ENCODE measurements at places on chromosomes 11 and 22.

DNA sequence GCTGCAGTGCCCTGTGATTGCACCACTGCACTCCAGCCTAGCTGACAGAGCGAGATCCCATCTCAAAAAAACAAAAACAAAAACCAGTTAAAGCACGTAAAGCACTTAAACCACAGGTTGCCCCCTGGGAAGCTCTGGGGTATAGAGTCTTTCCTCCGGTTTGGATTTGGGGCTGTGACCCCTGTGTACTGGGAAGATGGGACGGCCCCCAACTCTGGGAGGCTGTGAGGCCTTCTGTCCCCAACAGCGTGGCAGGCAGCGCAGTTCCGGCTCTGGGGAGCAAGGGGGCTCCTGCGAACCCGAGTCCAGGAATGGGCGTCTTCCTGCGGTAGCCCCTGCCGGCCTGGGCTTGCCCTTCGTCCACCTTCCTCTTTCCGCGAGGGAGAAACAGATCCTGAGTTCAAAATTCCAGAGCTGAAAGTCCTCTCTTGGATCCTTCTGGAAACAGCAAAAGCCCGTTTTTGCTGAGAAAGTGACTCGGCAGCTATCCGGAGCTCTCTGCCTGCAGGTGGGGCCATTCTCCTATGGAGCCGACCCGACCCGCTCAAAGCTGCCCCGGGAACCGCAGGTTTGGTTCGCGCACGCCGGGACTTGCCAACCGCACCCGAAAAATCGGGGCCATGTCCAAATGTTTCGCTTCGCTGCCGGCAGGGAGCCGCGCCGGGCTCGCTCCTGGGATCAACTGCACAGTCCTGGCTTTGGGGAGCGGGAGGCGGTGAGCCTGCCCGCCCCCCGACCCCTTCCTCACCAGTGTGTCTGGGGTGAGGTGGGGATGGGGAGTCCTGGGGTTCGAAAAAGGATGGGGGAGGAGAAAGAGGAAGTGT lies 36.3 kb upstream of the POLA2 start:
- DNase-seq: no peak

GRCh38 chr22:39666926-39667325 lies 96.4 kb downstream of the CACNA1I start:
- no peak for DNase-seq

- no peak for DNase-seq
Measured at GRCh38 chr22:47474464-47474863, 712.0 kb downstream of the TBC1D22A start.

GRCh38 chr22:17140826-17141766 lies 18.0 kb downstream of the HDHD5 start:
- no peak for DNase-seq

GRCh38 chr11:5369789-5370188 lies 13.8 kb upstream of the OR51M1 start:
- DNase-seq: no peak

- DNase-seq: no peak
Measured at GRCh38 chr11:35764417-35764816, 101.8 kb downstream of the TRIM44 start.

DNA sequence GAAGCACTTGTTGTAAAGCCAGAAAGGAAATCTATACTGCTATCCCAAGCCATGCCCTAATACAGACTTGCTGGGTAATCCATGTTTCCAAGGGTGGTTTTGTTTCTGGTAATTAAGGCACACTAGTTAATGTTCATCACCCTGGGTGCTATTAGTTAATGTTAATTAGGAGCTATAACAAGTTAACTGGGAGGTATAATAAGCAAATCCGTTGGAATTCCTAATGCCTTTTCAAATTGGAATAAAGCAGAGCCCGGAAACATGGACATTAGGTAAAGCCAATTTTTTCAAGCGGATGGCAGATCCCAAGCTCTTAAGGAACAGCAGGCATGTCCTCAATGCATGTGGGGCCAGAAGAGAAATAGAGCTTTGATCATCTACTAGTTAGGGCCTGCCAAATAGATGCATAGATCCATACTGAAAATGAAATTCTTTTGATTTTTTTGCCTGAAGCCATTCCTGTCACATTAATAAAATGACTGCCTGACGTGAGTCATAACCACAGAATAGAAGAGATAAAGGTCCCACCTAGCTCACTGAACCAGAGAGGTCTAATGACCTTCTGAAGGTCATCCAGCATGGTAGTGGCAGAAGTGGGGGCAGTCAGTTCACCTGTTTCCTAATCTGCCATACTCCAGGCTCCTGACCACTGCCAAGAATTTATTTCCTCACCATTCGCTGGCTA lies 28.5 kb upstream of the CCDC34 start:
- no peak for DNase-seq

- DNase-seq: no peak
Measured at GRCh38 chr11:44978274-44978960, 27.7 kb upstream of the TP53I11 start.

- DNase-seq: no peak
Measured at GRCh38 chr11:2687223-2687530, 12.6 kb downstream of the KCNQ1OT1 start.

- DNase-seq: no peak
Measured at GRCh38 chr22:36358533-36359469, 29.0 kb downstream of the MYH9 start.

DNA sequence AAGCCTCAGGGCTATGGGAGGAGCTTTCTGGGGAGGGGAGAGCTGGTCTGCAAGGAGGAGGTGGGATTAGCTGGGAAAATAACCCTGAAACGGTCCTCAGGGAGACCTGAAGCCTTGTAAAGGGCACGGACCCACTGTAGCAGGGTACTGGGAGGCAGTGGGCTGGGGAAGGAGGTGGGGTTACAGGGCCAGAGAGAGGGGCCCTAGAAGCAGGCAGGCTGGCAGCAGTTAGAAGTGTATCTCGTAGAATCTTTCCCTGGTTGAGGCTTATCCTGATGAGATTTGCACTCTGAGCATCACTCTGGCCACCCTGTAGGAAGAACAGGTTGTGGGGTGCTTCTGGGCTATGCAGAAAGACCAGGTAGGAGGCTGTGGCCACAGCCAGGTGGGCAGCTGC lies 29.6 kb downstream of the FBLN1 start:
- DNase-seq: no peak

DNA sequence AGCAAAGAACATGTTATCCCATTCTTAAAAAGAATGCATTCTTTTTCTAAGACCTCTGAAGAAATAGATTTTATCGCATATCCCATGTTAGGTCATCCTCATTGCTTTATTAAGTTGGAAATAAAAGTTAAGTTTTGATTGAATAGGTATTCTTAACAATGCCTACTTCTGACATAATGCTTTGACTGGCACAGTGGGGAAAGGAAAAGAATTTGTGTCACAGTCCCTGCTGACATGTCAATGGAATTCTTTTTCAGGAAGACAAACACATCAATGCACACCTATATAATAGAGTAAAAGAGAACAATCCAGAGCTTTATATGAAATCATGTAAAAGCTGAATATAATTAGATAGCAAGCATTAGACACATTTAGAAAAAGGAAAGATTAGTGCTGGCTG lies 105.7 kb downstream of the DBX1 start:
- DNase-seq: no peak

- DNase-seq: no peak
Measured at GRCh38 chr11:117045196-117045595, 53.0 kb downstream of the SIK3 start.

DNA sequence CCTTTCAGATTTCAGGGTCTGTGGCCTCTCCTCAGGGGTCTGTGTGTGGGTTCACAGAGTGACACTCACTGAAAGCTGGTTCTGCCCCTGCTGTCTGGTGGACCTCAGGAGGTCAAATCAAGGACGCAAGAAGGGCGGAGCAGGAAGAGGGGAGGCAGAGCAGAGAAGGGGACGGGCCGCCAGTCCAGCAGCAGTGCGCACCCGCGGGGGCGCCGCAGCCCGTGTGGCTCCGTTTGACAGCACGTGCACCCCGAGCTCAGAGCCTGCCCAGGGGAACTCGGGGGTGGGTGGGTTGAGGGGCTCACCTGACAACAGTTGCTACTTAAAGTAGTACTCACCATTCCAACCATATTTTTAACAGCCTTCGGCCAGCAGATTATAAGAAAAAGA lies 71.4 kb upstream of the PITPNB start:
- DNase-seq: no peak

DNA sequence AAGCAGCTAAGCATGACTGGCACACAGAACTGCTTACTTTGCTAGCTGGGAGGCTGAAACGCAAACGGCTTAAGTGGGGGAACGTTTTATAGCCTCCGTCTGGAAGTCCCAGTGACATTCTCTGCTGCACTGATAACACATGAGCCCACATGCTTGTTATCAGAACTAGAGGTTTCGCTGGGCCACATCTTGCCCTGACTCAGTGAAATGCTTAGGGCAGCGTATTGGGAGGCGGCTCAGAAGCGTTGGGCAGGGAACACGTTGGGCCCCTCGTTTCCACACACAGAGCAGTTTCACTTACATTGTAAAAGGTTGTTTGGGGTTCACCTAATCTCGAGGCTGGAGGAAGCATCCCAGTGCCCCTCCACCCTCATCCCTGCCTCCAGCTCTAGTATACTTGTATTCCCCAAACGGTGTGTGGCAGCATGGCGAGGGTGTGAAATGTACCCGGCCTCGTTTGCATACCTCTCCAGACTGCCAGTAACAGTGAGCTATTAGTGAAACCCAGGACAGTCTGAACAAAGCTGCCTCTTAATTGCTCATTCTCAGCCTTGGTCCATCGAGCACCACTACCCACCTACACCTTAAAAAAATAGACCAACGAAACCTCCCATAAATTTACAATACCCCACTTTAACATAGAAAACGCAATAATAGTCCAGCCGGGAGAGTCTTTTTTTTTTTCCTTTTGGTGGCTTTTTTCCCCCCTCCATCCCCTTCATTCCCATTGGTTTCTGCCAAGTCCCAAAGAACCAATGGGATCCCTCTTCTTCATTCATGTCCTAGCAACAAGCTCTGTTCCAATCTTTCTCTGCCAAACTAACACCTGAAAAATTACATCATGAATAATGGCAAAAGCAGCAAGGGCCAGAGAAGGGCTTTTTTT lies 218.8 kb upstream of the SORL1-AS1 start:
- DNase-seq: no peak

DNA sequence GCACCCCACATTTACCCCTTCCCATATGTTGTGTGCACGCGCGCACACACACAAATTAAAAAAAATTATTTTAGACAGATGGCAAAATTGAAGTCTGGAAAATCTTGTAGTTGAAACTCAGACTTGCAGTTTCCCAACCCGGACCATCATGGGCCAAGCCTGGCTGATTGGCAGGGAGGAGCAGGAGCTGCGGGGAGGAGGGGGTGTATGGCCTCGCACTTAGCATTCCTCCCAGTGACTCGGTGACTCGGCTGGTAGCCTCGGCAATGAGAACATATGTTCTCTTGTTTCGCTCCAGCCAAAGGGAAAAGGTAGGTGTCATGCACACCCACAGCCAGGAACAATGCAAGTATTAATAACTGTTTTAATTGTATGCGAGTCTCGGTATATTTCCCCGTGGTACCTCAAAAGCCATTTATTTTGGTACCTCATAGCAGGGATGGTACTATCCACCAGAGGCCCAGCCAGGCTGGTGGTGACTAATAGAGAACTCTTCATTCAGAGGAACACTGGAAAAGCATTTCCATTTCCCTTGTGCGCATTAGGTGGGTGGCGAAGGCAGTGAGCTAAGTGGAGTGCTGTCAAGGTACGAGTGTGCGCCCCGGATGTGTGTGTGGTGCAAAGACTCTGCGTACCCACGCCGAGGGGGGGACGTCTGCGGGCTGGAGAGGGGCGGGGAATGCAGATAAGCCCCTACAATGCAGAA lies 92.5 kb downstream of the DSCAML1 start:
- no peak for DNase-seq

GRCh38 chr11:28384418-28384817 lies 276.2 kb downstream of the METTL15 start:
- DNase-seq: no peak

DNA sequence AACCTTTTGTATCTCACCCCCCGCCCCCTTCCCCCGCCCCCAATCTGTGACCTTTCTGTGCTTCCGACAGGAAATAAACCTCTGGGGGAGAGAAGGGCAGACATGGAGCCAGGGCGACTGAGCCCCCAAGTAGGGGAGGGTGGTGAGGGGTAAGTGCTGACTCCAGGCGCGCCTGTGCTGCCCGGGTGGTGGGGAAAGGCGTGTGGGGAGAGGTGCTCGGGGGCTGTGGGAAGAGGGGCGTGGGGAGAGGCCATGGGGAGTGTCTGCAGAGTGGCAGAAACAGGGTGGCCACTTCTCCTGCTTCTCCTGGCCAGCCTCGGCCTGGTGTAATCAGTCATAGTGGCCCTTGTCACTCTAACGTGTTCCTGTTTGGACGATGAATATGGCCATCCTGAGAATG lies 8.0 kb downstream of the SLC16A8 start:
- DNase-seq: no peak

GRCh38 chr22:47174096-47174495 lies 411.6 kb downstream of the TBC1D22A start:
- DNase-seq: no peak

- no peak for DNase-seq
Measured at GRCh38 chr11:20162824-20163782, 2.8 kb upstream of the DBX1 start.

DNA sequence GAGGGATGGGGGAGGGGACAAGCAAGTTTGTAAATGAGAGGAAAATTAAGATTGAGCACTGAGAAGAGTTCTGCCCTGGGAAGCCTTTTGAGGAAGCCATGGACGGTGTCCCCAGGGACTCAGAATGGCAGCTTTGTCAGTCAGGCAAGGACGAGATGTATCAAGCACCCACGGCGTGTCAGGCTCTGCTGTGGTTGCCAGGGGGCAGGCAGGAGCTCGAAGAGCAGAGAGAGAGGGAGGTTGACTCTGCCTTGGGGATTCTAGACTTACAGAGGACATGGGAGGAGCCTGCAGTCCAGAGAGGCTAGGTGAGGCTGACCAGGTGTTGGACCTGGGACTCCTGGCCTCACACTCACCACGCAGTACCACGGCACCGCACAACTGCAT lies 29.1 kb upstream of the SYT7 start:
- DNase-seq: no peak

GRCh38 chr11:4890279-4890678 lies 8.6 kb downstream of the OR51T1 start:
- DNase-seq: no peak

GRCh38 chr11:36600180-36600579 lies 2.1 kb upstream of the RAG2 start:
- DNase-seq: no peak

- DNase-seq: no peak
Measured at GRCh38 chr11:95680169-95680929, 109.2 kb downstream of the FAM76B start.

DNA sequence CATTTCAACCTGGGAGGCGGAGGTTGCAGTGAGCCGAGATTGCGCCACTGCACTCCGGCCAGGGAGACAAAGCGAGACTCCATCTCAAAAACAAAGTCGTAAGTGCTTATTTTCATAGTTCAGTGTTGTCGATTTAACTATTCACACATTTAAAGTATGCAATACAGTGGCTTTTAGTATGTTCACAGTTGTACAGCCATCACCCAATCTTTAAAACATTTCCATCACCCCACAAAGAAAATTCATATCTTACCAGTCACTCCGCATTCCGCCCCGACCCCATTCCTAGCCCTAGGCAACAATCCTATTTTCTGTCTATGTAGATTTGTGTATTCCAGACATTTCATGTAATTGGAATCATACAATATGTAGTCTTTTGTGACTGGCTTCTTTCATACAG lies 11.9 kb downstream of the IPO7 start:
- no peak for DNase-seq

- DNase-seq: no peak
Measured at GRCh38 chr11:130601141-130601540, 152.7 kb downstream of the ADAMTS15 start.
